Astrocyte (in vitro differentiated cells and primary cell): ENCODE measurements at places on chromosomes 3 and 15.

GRCh38 chr15:58374147-58374546 lies 57.6 kb upstream of the LIPC start:
- no peak for DNase-seq

DNA sequence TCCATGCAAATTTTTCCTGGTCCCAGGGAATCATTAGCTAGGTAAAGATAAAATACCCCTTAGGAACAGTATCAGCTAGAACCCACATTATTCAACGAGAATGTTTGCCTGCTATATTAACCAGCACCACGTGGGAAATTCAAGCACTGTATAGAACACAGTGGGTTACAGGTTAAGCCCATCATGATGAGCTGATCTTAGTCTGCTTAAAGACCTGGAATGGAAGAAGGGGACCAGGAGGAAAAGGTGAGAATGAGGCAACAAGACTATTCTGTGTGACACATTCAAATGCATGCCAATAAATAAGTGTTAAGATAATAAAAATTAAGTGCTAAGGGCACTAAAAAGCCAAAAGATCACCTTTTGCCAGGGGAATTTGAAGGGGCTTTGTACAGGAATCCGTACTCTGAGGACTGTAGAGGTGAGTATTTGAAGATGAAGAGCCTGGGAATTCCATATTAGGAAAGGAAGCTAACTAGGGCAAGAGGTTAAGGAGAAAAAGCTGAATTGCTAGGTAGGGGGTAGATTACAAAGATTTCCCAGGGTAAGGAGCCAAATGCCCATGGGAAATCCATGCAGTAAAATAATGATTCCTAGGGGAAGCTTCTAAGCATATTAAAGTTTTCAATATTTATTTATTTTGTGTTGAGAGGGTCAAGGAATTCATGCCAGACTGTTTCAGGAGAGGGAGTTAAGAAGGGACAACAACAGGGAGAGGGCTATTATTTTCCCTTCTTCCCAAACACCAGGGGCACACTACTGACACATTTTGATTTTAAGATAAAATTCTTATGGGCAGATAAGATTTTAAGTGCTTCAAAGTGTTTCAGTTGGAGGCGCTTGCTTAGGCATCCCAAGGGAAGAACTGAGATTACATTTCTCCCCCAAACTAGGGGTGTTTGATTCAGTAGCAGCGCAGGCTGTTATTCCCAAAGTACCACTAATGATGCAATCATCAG lies 2.3 kb upstream of the MED12L start:
- DNase-seq: no peak

- DNase-seq: no peak
Measured at GRCh38 chr3:113141543-113141942, 69.8 kb upstream of the BOC start.

DNA sequence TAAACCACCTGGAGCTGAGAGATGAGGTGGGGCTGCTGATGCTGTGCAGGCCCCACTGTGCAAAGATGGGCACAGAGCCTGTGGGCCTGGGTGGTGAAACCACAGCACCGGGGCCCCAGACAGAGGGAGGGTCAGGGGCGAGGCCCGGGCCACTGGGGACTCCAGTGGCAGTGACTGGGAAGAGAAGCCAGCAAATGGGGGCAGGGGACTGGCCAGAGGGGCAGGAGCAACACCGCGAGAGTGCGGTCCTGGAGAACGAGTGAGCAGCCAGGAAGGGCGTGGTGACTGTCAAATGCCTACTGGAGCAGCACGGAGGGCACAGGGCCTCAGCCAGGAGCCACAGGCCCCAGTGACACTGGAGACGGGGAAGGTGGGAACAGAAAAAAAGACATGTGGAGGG lies 39.8 kb downstream of the HCN4 start:
- DNase-seq: no peak

DNA sequence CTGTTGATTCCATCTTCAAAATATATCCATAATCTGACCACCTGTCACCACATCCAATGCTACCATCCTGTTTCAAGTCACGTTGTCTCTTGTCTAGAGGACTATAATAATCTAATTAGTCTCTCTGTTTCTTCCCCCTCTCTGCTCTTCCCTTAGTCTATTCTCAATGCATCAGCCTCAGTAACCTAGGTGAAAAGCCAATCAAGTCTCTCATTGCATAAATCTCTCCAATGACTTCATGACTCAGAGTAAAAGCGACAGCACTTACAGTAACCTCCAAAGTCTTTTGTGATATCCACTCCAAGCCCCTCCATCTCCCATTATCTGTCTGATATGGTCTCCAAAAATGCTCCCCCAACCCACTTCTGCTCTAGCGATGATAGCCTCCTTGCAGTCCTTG lies 7.2 kb downstream of the UBA3 start:
- DNase-seq: no peak

DNA sequence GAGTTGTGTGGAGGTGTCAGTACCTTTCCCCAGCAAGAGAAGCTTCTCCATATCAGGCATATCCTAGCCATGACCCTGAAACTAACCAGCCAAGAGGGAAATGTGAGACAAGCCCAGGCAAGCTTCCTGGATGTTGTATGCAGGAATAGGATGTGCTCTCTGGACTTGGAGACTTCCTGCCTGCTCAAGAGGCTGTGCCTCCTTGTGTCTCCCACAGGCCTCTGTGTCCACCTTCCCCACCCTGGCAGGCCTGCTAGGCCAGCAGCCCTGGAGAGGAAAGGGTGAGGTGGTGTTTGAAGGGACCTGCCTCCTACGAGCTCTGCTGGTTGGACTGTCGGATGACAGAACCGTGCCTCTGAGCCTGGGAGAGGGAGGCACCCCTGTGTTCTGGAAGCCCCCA lies 2.1 kb upstream of the DYNLT2B start:
- DNase-seq: no peak

DNA sequence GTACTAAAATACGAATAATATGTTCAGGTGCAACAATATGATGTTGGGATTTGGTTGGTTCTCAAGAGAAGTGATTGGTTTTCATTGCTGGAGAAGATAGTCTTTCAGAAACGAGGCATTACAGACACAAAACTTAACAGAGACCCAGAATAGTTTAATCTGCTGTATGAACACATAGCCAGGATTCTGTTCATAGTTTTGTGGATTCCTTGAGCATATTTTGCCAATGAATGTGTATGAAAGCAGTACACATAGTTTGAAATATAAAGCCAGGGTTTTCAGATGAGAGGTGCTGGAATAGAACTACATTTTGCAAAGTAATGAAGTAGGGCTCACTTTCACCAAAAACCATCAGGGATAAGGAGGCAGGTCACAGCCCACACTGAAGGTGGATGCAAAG lies 5.7 kb upstream of the MCTP2 start:
- DNase-seq: peak; percentile 22

DNA sequence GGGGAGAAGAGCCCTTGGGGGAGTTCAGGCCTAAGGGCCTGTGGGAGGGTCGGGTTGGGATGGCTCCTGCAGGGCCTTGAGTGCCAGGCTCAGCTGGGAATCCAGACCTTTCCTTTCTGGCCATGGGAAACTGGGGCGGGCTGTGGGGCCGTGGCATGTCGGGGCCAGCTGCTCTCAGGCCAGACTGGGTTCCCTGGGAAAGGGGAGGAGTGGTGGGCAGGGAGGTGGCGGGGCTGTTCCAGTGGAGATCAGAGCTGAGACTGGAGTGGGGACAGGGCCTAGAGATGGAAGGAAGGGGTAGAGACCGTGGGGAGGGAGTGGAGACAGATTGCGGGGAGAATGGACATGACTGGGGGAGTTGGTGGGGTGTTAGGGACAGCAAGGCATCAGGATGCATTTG lies 20.3 kb downstream of the FBLN2 start:
- no peak for DNase-seq

DNA sequence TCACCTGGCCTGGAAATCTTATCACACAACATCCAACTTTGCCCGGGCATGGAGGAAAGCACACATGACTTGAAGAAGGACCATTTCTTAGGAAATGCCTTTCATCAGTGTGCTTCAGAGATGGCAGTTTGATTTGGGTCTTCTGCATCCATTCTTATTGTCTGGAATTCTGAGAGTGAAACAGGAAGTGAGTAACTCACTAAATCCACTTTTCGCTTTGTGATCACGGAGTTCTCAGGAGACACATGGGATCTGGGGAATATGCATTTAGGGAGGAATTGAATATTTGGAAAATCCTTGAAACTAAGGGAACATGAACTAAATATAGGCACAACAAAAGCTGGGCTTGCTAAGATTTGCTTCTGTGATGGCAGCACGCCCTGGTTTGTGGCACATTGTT lies 212.5 kb upstream of the FEZF2 start:
- no peak for DNase-seq

- DNase-seq: no peak
Measured at GRCh38 chr3:27072810-27073651, 296.2 kb downstream of the NEK10 start.

DNA sequence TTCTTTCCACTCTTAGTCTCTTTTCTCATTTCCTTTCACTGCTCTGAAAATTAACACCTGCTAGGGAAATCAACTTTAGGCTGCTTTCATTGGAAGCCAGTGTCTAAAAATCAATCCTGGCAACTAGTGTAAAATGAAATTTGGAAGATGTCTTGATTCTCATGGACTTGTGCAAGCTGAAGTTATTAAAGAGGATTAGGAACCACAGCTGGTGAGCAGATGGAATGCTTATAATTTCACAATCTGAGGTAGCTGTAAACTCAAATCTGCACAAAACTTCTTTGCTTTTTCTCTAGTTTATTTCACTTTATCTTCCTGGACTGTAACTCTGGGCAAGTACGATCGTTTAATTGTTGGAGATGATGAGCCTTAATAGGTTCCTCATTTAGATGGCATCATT lies 175.6 kb downstream of the GHSR start:
- DNase-seq: peak; percentile 48

- DNase-seq: peak; percentile 69
Measured at GRCh38 chr3:140242818-140243276, 307.9 kb downstream of the CLSTN2 start.

GRCh38 chr3:82607391-82607790 lies 845.9 kb upstream of the GBE1 start:
- DNase-seq: no peak

DNA sequence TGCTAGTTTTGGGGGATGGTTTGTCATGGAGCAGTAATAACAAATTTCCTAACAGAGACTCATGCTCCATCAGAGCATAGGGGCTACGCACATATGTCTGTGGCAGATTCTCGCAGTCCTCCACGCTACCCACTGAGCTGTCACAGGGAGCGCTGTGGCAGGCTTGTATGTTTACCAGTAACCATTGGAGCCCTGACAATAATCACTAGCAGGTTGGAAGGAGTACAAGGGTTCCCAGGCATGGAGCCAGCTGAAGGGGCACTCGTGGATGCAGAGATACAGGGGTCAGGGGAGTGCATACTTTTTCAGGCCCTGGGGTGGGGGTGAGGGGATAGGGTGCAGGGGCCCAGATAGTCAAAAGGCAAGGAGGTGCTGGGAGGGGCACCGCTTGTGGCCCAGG lies 7.9 kb upstream of the GP9 start:
- DNase-seq: no peak

DNA sequence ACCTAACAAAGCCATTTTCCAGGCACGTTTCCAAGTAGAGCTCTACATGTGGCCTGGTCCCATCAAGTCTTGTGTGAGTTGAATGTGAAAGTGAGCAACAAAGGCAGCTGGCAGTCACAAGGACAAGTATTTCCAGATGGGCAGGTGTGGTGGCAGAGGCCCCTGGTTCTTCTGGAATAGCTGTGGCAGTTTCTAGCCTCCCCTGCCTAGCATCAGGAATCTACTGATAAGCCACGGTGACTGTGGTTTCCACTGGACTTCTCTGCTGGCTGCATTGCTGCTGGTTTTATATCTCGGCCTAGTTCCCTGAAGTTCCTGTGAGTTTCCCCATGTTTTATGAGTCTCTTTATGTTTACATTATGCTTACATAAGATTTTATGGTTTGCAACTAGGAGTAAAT lies 117.7 kb downstream of the GOLIM4 start:
- peak; percentile 6 for DNase-seq

- DNase-seq: peak; percentile 92
Measured at GRCh38 chr15:52481915-52482314, 46.8 kb downstream of the MYO5A start.

- DNase-seq: peak; percentile 72
Measured at GRCh38 chr15:89828281-89829145, 13.9 kb upstream of the ANPEP start.

DNA sequence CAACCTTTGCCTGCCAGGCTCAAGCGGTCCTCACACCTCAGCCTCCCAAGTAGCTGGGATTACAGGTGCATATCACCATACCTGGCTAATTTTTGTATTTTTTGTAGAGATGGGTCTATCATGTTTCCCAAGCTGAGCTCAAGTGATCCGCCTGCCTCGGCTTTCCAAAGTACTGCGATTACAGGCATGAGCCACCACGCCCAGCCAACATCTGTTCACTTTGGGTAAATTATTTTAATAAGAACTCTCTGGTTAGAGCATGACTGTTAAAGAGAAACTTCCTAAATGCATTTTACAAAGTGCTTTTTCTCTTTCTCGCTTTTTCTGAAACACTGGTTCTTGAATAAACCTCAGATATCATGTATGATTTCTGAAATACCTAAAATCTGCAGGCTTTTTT lies 172.5 kb downstream of the PTPRG start:
- DNase-seq: no peak

DNA sequence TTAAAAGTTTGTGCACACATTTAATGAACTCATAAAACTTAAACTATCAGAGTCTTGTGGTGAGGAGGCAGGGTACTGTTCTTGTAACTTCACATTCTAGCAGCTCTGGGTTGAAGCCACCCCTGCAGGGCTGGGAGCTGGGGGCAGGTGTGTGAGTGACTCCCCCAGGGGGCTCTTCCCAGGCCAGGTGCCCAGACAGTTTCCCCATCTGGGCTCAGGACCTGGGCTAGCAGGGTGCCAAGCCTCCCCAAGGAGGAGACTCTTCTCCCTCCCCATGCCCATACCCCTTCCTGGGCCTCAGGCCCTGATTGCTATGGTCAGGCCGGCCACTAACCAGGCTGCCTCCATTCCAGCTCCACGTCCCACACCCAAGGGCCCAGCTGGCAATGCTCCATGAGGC lies 22.0 kb upstream of the CHCHD6 start:
- DNase-seq: no peak

GRCh38 chr3:174488527-174488926 lies 370.6 kb upstream of the NAALADL2 start:
- DNase-seq: peak; percentile 26

- peak; percentile 25 for DNase-seq
Measured at GRCh38 chr3:152574461-152575079, 260.4 kb upstream of the P2RY1 start.

DNA sequence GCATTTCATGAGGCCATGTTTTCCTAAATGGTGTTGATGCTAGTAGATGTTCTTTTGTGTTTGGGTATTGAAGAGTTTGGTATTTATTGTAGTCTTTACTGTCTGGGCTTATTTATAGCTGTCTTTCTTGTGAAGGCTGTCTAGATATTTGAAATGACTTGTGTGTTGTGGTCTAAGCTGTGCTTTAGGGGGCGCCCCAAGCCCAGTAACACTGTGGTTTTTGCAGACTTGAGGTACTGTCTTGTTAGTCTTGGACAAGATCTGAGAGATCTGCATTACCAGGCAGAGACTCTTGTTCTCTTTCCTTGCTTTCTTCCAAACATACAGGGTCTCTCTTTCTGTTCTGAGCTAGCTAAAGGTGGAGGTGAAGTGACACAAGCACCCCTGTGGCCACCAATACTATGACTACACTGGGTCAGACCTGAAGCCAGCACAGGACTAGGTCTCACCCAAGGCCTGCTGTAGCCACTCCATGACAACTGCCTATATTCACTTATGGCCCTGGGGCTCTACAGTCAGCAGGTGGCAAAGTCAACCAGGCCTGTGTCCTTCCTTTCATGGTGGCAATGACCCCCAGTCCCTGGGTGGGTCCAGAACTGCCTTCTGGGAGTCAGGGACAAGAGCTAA lies 152.1 kb upstream of the TBC1D5 start:
- DNase-seq: peak; percentile 39

GRCh38 chr15:63480441-63480821 lies 24.0 kb upstream of the USP3 start:
- DNase-seq: no peak

- DNase-seq: peak; percentile 13
Measured at GRCh38 chr15:76059320-76060117, at the start of gene TMEM266. TSS of gene TMEM266 (plus strand) at chr15:76059985. CDS start at chr15:76134264, 74,279 bp downstream.
